ENCODE measurements at places on chromosomes 1 and 21.

- no peak for DNase-seq
Observed at GRCh38 chr1:200527670-200528069, 92.9 kb downstream of the KIF14 start.

DNA sequence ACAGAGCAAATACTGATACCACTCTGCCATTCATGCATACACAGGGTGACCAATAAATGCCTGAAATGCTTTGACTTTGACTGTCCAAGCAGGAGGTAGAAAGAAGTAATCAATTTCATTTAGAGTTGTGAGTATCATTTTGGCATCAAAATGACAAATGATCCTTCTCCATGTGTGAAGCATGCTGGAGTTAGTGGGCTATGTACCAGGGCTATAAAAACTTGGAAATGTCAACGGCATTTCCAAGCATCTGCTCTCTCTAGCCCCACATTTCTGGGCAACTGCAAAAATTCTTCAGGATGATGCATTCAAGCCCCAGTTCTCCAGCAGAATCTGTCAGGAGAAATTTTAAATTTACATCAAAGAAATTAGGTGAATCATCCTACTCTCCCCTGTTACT is 208.4 kb upstream of the PTBP2 start:
- no peak for DNase-seq

GRCh38 chr1:206550446-206550845 is 43.1 kb downstream of the RASSF5 start:
- DNase-seq, result no peak

DNA sequence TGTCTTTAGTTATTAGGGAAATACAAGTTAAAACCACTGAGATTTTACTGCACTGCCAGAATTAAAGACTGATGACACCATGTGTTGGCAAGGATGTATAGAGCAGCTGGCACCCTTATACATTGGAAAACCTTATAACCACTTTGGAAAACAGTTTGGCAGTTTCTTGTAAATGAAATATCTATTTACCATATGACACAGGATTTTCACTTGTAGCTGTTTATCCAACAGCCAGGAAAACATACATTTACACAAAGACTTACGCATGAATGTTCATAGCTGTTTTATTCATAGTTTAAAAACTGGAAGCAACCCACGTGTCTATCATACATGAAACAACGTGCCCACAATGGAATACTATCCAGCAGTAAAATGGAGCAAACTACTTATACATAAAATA is 45.3 kb downstream of the PRRC2C start:
- no peak for DNase-seq

- DNase-seq, result no peak
Observed at GRCh38 chr1:169586067-169586394, 250 bp downstream of the F5 start.

All from NCI-H1930 (cell line).